Activated T-cell treated with anti-CD3 and anti-CD28 coated beads, Interleukin-2, amount 50 U/mL, for 72 hours (primary cell): ENCODE measurements at places on chromosomes 12 and 14.

- no peak for DNase-seq
These were observed 132.1 kb upstream of the RTL1 start for GRCh38 chr14:101035466-101036225.

GRCh38 chr14:92458136-92459029 lies 55.2 kb upstream of the RIN3 start:
- DNase-seq = no peak

DNA sequence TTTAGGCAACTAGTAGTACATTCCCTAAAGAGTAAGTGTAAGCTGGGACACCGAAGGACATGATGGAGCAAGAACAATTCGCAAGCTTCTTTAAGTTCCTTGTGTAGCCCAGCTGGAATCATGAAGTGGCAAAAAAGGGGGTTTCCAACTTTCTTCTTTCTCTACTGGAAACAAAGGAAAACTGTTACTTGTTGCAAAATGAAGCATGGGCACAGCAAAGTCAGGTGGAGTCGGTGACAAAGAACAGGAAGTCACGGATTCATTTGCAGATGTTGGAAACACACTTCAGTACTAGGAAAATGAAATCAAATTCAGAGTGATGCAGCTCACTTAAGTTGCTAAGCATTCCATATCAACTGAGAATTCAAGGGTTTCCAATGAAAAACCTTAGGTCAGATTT lies 706.9 kb upstream of the STXBP6 start:
- DNase-seq = no peak

GRCh38 chr12:68612202-68612601 lies 1.5 kb downstream of the RAP1B start:
- no peak for DNase-seq

- no peak for DNase-seq
These were observed 28.8 kb downstream of the ATXN2 start for GRCh38 chr12:111570084-111570961.
